Kidney (tissue), 22 donors: ENCODE measurements at places on chromosomes 5 and 9.

- no peak overlapping the region for H3K4me3 ChIP-seq
- H3K36me3 ChIP-seq: no peaks in the 10 kb centered on the region
- DNase-seq: no peak
- H3K4me1 ChIP-seq: no peaks in the 10 kb centered on the region
- no peaks in the 10 kb centered on the region for H3K27me3 ChIP-seq
Measured at GRCh38 chr5:41629897-41630296, 119.5 kb upstream of the PLCXD3 start.

DNA sequence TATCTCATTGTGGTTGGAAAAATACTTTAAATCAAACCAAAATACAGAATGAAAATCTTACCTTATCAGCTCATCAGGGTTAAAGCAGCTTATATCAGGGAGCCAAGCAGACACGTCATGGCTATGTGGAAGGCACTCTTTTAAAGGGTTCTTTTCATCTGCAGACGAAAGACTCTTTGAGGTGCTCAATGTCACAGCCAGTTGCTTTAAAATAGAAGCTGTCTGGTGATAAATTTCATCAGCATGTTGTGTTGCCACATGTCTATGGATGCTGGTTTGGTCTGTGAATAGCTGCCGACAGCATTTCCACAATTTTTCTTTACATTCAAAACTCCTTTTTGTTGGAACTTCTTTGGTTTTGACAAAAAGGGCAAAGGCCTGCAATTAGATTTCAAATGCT is 7.5 kb downstream of the TSTD2 start:
- no peak overlapping the region for H3K27ac ChIP-seq
- H3K36me3 ChIP-seq: no peaks in the 10 kb centered on the region
- H3K4me1 ChIP-seq: no peaks in the 10 kb centered on the region
- DNase-seq: no peak

DNA sequence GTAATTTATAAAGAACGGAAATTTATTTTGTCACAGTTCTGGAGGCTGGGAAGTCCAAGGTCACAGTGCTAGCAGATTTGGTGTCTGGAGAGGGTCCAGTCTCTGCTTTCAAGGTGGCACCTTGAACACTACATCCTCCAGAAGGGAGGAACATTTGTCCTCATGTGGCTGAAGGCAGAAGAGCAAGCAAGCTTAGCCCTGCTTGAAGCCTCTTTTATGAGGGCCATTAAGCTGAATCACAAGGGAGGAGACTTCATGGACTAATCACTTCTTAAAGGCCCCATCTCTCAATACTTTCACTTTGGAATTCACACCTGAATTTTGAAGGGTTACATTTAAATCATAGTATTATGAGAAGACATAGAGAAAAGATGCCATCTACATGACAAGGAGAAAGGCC is 215.4 kb upstream of the NFIL3 start:
- H3K27me3 ChIP-seq: no peaks in the 10 kb centered on the region
- no peak for DNase-seq
- H3K27ac ChIP-seq: no peak overlapping the region
- no peak overlapping the region for H3K4me3 ChIP-seq
- H3K4me1 ChIP-seq: no peaks in the 10 kb centered on the region

- DNase-seq: no peak
- no peak overlapping the region for H3K27ac ChIP-seq
- no peaks in the 10 kb centered on the region for H3K27me3 ChIP-seq
- no peak overlapping the region for H3K4me3 ChIP-seq
Measured at GRCh38 chr5:26894719-26895263, 143.6 kb downstream of the CDH9 start.
